KBM-7 (cell line): ENCODE measurements at places on chromosomes 3 and 15.

GRCh38 chr3:72896996-72897757, 9.3 kb downstream of the GXYLT2 start:
- DNase-seq, result no peak

- DNase-seq, result peak; percentile 32
These were observed 790 bp downstream of the PARP14 start for GRCh38 chr3:122681284-122681973.

GRCh38 chr15:32849769-32850668, 132.2 kb downstream of the GREM1 start:
- no peak for DNase-seq

GRCh38 chr15:73844356-73844755, 29.0 kb upstream of the TBC1D21 start:
- DNase-seq, result no peak
